ENCODE measurements at places on chromosomes 7 and 10.

DNA sequence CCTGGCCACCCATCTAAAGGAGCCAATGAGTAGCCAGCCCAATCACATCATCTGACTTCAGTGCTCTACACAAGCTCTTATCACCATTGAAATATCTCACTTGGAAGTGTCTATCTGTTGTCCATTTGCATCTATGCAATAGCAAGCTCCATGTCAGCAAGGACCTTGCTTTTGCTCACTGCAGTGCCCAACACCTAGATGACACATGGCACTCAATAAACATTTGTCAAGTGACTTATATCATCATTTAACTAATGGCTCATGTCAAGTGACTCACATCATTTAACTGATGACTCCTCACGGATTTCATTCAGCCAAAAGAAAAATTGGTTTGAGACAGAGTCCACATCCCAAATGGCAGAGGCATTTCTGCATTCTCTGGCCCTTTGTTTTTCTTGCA lies 92.9 kb upstream of the ADAM12 start:
- DNase-seq: no peak

- no peak for DNase-seq
Observed at GRCh38 chr10:97736403-97736901, 476 bp upstream of the ZFYVE27 start.

DNA sequence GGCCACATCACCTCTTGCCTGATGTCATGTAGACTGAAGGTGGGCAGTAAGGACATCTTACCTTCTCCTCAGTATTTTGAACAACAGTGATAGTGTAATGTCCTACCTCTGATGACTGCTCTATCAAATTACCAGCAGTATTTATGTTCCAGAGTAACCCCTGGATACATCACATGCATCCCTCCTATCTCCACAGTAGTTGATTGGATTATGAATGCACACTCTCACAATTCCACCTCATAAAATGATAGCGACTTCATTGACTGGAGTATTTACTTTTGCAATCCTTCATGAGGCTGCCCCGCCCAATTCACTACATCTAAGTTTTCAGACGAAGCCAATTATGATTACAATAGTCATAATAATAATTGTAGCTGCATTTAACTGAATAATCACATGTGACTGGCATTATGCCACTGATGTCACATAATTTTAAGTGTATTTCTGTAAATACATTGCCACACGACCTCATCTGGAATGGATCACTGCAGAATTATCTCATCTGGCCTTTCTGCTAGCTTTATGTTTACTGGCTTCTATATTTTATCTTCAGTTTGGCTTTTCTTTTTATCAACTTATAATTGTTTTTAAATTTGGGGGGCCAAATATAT lies 268.9 kb downstream of the SLC25A13 start:
- DNase-seq: no peak

DNA sequence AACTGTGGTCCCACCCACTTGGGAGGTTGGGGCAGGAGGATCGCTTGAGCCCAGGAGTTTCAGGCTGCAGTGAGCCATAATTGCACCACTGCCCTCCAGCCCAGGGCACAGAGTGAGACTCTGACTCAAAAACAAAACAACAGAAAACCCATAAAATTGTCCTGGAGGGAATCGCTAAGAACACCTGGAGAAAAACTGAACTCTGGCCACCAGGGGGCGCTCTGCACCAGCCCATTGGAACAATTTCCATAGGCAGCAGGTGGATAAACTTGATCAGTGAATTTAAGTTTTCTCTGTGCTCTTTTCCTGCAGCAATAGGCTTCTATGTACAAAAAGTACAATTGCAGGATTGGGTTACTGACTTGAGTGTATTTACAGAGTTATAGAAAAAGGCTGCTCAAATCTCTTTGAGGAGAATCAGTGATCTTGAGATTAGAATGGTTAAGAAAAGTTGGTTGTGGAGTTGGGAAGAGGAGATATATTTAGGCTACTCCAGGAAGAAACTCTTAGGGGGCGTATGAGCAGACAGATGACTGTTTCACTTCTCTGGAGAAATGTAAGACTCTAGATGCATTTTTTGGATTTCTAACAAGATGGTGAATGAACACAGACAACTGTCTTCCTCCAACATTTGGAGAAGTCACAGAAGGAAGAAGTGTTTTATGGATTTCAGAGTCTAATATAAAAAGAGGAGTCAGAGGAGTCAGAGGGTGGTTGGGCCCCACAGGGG lies 274.9 kb upstream of the GALNT17 start:
- peak; percentile 11 for DNase-seq

GRCh38 chr7:117248829-117249228 lies 74.0 kb downstream of the WNT2 start:
- no peak for DNase-seq

DNA sequence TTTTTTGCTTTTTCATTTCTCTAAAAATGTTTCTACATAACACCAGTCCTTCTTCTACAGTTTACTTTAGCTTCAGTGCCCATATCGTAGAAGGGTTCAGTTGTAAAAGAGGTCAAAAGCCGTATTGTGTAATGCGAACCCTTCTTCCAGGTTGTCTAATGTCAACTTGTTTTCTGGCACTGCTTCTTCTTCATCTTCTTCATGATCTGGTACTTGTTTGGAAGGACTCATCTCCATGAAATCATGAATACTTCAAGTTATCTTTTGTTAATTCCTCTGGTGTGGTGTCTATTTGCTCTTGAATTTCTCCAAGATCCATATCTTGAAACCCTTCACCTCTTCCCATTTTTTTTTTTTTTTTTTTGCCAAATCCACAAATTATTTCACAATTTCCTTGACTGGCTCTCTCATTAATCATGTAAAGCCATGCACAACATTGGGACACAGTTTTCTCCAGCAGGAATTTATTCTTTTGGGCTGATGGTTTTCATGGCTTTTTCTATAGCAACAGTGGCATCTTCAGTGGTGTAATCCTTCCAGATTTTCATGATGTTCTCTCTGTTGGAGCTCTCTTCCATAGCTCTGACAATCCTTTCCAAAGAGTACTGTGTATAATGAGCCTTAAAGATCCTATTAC lies 85.1 kb downstream of the CPED1 start:
- no peak for DNase-seq

GRCh38 chr7:97007583-97007861 lies 2.2 kb downstream of the DLX6 start:
- no peak for DNase-seq

DNA sequence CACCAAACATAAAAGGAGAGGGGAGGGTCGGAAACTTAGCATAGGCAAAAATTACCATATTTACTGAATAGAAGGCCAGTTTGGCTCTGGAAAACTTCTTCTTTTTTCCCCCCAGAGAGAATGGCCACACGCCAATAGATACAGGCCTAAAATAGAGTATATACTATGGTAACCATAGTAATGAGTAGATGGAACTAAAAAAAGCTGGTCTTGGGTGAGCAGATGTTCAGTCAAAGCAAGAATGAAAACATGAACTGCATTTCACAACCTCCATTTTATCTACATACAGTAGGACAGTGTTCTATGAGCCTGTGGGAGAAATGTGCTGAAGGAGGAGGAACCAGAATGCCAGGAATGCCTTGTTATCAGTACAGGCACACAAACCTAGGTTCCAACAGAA lies 141.7 kb upstream of the SEMA3A start:
- no peak for DNase-seq

DNA sequence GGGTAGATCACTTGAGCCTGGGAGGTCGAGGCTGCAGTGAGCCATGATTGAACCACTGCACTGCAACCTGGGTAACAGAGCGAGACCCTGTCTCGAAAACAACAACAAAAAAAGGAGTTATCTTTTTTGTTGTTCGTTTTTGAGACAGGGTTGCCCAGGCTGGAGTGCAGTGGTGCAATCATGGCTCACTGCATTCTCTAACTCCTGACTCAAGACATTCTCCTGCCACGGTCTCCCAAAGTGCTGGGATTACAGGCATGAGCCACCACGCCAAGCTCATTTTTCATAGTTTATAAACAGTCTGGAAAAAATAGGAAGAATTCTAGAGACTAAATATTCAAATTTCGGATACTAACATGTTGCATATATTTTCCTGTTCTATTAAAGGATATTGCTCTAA lies 29.4 kb downstream of the SFXN4 start:
- no peak for DNase-seq

- no peak for DNase-seq
Observed at GRCh38 chr7:78226059-78226719, 427.6 kb downstream of the PHTF2 start.

DNA sequence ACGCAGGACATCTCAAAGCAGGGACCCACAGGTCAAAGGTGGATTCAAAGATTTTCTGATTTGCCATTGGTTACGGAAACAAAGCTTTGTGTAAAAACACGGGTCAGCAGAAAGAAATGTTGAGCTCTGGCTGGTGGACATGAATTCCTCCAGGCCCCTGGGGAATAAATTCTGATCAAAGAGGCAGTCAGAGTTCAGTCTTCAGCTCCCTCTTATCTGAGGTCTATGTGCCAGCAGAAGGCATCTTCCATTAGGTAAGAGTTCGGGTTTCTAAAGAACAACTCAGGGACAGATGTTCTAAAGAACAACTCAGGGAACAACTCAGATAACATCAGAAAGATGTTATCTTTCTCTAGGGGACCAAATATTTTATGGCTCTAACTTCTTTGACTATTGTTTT lies 64.9 kb upstream of the PALS2 start:
- DNase-seq: no peak

DNA sequence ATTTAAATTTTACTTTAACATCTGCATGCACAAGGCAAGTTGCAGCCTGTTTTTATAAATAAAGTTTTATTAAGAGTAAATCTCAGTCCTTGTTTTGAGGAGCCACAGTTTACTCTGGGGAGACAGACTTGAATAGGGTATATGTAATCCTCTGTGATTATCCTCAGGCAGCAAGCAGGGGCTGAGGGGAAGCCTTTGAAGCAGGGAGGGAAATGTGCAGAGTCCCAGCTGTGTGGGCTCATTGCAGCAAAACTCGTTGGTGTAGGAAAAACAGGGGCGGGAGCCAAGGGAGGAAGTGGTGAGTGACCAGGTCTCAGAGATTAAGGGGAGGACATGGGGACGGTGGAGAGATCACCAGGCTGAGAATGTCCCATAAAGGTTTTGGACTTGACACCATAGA lies 34.3 kb upstream of the SMC3 start:
- no peak for DNase-seq

DNA sequence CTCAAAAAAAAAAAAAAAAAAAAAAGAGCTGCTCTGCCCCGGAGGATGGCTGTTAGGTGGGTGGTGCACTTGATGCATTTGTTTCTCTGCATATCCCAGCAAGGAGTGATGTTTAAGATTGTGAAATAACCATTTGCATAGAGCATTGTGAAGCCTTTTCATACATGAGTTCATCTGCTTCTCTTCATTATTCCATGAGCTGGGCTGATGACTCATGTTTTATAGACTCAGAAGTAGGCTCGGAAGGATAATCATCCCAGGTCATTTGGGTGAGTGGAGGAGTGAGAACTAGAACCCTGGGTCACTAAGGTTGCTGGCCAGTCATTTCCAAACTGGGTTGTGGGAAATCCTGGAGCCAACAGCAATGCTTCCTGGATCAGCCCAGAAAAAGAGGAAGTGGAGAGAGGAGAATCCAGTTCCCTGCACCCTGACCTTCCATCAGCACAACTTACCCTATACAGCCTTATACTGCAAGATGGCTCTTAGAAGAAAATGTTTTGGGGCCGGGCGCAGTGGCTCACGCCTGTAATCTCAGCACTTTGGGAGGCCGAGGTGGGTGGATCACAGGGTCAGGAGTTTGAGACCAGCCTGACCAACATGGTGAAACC lies 45.3 kb downstream of the TACC2 start:
- no peak for DNase-seq
